ENCODE measurements at places on chromosomes 3 and 15. TPM values are rescaled to one million over a fixed set of nuclear protein-coding genes. Genes with fewer than 3 reads are reported as not detected.

- H3K4me3 ChIP-seq, result no peak overlapping the region
- H3K4me1 ChIP-seq, result no peaks in the 10 kb centered on the region
- H3K36me3 ChIP-seq, result peaks cover 3% of the 10 kb centered on the region
- DNase-seq, result peak; percentile 31
Observed at GRCh38 chr15:84402856-84403608, 167.5 kb downstream of the GOLGA6L4 start.

DNA sequence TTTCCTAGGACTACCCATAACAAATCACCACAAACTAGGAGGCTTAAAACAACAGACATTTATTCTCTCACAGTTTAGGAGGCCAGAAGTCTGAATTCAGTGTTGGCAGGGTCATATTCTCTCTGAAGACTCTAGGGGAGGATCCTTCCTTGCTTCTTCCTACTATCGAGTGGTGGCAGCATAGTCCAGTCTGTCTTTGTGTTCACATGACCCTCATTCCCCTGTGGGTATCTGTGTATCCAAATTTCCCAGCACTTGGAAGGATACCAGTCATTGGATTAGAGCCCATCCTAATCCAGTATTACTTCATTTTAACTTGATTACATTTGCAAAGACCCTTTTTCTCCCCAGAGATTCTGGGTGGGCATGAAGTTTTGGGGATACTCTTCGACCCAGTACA lies 63.8 kb downstream of the GMPS start:
- DNase-seq, result no peak
- no peaks in the 10 kb centered on the region for H3K4me1 ChIP-seq
- H3K36me3 ChIP-seq, result peaks cover 31% of the 10 kb centered on the region

The NMNAT3 gene
- total RNA-seq, result 13.6 TPM

DNA sequence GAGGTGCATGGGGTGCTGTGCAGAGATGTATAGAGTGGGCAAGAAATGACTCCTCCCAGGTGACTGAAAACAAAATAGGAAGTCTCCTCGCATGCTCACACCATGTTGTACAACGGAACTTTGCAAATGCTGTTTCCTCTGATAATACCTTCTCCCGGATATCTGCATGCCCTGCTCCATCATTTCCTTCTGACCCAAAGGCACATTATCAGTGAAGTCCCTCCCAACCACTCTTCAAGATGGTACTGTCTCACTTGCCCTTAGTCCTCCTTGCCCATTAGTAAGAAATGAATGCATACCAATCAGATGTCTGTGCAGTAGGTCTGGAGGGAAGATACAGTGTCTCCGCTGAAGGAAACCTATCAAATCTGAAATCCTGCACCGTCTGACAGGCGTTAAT lies 12.0 kb downstream of the TMED3 start:
- H3K27me3 ChIP-seq, result no peaks in the 10 kb centered on the region
- no peak overlapping the region for H3K4me3 ChIP-seq
- no peak for DNase-seq

DNA sequence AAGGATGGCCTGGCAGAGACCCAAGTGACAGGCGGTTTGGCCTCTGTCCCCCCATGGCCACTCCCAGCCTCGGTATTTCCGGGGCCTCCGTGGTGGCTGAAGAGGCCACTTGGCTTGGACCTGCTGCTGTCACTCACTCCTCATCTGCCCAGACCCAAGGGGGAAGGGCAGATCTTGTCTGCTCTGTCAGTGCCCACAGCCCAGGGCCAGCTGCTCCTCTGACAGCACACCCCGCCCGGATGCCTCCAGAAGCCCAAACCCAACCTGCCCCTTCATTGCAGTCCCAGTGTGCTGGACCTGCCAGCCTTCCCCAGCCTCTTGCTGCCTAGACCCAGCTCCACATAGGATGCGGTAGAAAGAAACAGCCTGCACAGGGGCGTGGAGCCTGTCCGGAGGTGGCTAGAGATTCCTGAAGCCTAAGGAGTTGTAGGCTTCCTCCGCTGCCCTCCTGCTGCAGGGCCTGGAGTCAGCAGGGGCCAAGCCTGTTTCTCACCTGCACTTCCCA lies 52.0 kb downstream of the MAGEF1 start:
- peaks cover 49% of the 10 kb centered on the region for H3K4me1 ChIP-seq
- no peak overlapping the region for H3K4me3 ChIP-seq
- H3K27ac ChIP-seq, result peak overlapping the region; percentile 81
- DNase-seq, result no peak
- no peaks in the 10 kb centered on the region for H3K36me3 ChIP-seq

DNA sequence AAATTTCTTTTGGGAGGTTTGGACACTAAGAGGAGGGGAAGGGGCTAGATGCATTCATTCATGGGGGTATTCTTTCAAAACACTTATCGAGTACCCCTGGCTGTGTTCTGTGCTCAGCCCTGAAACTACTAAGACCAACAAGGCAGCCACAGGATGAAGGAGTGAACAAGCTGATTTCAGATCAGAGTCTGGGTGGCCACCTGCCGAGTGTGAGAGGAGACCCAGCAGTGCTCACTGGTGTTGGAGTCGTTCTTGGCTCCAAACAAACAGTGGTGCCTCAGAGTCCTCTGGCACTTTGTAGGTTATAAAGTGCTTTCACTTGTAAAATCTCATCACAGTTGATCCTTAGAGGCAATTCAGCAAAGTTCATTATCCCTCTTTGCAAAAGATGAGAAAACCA lies 48.8 kb upstream of the CMTM8 start:
- H3K4me3 ChIP-seq, result no peak overlapping the region
- no peak for DNase-seq
- no peak overlapping the region for H3K27ac ChIP-seq
- H3K27me3 ChIP-seq, result no peaks in the 10 kb centered on the region

- peak overlapping the region; percentile 50 for H3K27ac ChIP-seq
- no peaks in the 10 kb centered on the region for H3K36me3 ChIP-seq
- H3K4me1 ChIP-seq, result peaks cover 38% of the 10 kb centered on the region
- no peak overlapping the region for H3K4me3 ChIP-seq
Observed at GRCh38 chr15:78350058-78350457, 9.9 kb downstream of the CRABP1 start.

DNA sequence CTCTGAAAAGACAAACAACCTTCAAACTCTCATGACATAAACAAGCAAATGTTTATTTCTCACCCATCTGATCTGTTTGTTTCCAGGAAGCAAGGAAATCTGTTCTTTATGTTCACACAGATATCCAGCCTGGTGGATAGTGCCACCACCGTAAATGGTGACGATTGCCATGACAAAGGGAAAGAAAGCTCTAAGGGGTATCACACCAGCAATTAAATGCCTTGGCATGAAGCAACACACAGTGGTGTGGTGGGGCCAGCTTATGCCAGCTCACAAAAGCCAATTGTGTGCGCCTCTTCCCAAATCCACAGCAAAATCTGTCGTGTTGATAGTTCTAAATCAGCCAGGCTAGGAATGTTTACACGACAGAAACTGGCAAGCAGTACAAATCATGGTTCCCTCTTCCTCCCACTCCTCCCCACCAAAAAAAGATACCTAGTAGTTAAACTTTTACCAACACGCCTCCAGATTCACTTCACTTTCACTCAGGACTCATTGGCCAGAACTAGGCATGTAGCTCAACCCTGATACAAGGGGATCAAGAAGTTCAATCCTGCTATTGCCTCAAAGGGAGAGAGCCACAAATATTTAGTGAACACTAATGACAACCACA lies 189.2 kb upstream of the SLCO3A1 start:
- peaks cover 20% of the 10 kb centered on the region for H3K27me3 ChIP-seq
- no peak overlapping the region for H3K27ac ChIP-seq
- H3K4me3 ChIP-seq, result no peak overlapping the region

DNA sequence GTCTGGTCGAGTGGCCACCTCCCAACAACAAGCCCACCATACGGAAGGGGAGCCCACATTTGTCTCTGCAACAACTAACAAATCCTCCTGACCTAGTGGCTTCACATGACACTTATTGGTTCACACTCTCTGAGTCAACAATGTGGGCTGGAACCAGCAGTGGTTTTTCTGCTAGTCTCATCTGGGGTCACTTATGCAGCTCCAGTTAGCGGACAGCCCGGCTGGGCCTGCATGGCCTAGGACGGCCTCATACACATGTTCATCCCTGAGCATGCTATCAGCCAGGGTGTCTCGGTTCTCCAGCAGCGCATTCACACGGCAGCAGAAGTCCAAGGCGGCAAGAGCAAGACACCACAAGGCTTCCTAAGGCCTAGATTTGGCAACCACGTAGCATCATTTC lies 281.7 kb downstream of the XXYLT1 start:
- no peaks in the 10 kb centered on the region for H3K27me3 ChIP-seq
- DNase-seq, result no peak
- no peaks in the 10 kb centered on the region for H3K36me3 ChIP-seq
- no peak overlapping the region for H3K27ac ChIP-seq

GRCh38 chr15:71679223-71679792 lies 131.0 kb upstream of the NR2E3 start:
- H3K27me3 ChIP-seq, result no peaks in the 10 kb centered on the region
- H3K27ac ChIP-seq, result peak overlapping the region; percentile 86
- no peak for DNase-seq
- peaks cover 81% of the 10 kb centered on the region for H3K4me1 ChIP-seq

DNA sequence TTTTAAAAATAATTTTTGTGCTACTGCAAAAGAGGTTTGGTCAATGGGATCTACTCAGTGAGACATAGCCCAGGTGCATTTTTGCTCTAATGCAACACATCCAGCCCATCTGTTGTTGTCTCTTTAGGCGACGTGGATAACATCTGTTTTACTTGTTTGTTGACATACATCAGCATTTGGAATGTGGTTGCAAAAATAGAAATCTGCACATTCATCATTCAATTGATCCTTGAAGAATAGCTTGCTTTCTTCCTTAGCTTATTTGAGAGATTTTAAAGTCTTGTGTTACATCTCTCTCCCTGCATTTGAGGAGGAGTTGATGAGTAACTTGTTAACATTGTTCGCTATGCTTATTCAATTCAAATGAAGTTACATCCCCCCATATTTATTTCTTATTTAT lies 1202.3 kb downstream of the NSUN3 start:
- peaks cover 8% of the 10 kb centered on the region for H3K4me1 ChIP-seq
- H3K27me3 ChIP-seq, result no peaks in the 10 kb centered on the region
- H3K4me3 ChIP-seq, result no peak overlapping the region
- no peak for DNase-seq
- H3K27ac ChIP-seq, result no peak overlapping the region

The TMCO5A gene
- total RNA-seq, result not detected

DNA sequence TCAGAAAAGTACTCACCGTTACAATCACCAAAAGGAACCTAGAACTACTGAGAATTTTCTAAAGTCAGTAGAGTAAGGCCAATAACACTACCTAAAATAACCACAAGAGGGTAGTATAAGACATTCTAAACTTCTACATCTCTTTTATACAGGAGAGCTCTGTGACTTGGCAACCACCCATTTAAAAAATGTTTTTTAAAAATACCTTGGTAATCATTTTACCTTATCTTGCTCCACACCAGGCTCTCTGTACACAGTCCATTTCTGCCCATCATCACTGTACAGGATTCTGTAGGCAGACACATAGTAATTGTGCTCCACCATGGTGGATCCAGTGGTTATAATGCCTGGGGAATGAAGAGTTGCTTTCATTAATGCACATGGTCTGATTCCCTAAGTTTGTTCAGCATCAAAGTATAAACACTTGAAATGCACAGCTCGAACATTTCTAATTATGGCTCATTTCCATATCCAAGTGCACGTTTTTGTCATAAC lies 54.5 kb downstream of the ST3GAL6 start:
- no peak for DNase-seq
- H3K4me3 ChIP-seq, result no peak overlapping the region
- H3K36me3 ChIP-seq, result peaks cover 20% of the 10 kb centered on the region
- no peak overlapping the region for H3K27ac ChIP-seq

The C3orf85 gene
- total RNA-seq, result not detected

DNA sequence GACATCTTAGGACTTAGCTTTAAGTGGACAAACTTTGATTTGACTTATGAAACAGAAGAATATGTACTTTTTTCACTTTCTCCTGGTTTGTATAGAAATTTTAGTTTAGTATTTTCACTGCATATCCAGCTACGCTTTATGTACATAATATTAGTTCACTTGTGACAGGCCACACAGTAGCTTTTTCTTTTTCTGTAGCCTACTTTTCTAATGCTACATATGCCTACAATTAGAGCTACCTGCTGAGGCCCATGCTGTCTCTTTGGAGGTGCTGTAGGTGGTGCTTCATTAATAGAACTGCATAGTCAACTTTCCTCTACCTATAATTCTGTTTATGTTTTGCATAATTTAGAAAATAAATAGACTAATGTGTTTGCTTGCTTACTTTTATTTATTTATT lies 191.6 kb downstream of the NLGN1 start:
- peaks cover 19% of the 10 kb centered on the region for H3K4me1 ChIP-seq
- H3K27ac ChIP-seq, result no peak overlapping the region
- no peak overlapping the region for H3K4me3 ChIP-seq
- peaks cover 36% of the 10 kb centered on the region for H3K27me3 ChIP-seq

DNA sequence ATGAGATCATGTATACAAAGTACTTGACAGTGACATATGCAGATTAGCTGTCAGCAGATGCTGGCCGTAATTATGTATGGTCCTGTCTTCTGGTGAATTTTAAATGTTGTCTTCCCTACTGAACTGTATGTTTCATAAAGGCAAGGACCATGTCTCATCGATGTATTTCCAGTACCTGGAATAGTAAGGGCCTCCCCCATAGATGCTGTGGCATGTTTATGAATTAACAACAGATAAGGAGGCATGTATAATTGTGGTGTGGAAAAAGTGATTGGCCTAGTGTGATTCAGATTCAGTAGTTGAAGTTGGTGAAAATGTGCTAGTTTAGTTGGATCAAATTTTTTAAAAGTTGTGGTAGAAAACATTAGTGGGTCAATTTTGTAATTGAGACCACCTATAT lies 202.7 kb upstream of the SLC2A2 start:
- no peaks in the 10 kb centered on the region for H3K27me3 ChIP-seq
- DNase-seq, result no peak
- no peaks in the 10 kb centered on the region for H3K4me1 ChIP-seq
- no peak overlapping the region for H3K27ac ChIP-seq
- H3K36me3 ChIP-seq, result peaks cover 6% of the 10 kb centered on the region

DNA sequence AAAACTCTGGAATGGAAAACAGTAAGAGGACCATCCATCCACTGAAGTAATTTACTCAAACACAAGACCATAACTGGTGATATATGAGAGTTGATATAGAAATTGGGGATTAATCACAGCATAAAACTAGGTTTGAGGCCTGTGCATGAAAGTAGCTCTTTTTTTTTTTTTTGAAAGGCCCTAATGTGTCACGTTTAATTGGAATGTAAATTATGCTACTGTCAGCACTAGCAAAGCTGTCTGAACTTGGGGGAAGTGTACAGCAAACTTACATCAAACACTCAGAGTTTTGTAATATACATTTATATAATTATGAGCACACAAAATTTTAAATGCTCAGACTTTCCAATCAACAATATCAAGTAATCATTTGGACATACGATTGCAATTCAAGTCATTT lies 154.1 kb downstream of the GREM1 start:
- H3K4me1 ChIP-seq, result peaks cover 12% of the 10 kb centered on the region
- H3K4me3 ChIP-seq, result no peak overlapping the region
- no peaks in the 10 kb centered on the region for H3K36me3 ChIP-seq
- no peak overlapping the region for H3K27ac ChIP-seq

The PLSCR4 gene
- 10.4 TPM for total RNA-seq

DNA sequence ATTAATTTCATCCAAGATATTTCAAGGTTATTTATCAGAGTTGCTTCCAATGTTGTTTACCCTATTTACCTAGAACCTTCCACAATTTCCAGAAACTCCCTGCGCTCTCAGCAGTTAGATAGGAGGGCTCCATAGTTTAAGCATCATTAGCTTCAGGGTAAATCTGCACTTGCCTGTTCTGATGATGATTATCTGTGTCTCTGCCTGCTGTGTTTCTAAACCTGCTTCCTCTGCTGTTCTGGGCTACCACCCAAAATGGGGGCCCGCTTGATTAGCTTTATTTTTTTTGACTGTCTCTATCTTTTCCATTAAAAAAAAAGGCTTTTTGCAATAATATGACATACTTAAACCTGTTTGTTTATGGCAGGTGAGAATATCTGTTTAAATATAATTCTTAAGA lies 472.4 kb downstream of the DIPK2A start:
- no peak overlapping the region for H3K27ac ChIP-seq
- H3K36me3 ChIP-seq, result no peaks in the 10 kb centered on the region
- H3K4me1 ChIP-seq, result peaks cover 2% of the 10 kb centered on the region
- no peaks in the 10 kb centered on the region for H3K27me3 ChIP-seq
- no peak for DNase-seq
- H3K4me3 ChIP-seq, result no peak overlapping the region
